ENCODE measurements at places on chromosomes 3 and 15.

- DNase-seq: no peak
Observed at GRCh38 chr3:176247191-176247590, 950.1 kb downstream of the TBL1XR1 start.

DNA sequence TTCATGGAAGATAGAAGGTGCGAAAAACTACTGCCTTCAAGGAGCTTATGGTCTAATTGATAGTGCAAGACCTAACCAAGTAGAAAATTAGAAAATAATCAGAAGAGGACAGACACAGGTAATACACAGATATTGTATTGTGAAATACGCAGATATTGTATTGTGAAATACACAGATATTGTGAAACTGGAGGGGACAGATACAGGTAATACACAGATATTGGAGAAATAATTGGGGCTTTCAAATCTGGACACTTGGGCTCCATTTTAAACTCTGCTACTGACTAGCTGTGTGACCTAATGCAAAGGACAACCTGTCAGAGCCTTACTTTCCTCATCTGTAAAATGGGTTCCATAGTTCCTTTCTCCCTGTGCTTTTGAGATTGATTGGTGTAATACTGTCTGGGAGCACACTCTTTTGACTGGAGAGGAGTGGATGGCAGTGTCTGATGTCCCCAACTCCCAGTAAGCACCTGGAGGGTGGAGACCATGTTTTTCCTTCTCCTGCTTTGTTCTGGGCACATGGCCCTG is 272.8 kb downstream of the TLE3 start:
- DNase-seq: no peak

GRCh38 chr3:121063628-121064027 is 155.6 kb downstream of the STXBP5L start:
- no peak for DNase-seq

DNA sequence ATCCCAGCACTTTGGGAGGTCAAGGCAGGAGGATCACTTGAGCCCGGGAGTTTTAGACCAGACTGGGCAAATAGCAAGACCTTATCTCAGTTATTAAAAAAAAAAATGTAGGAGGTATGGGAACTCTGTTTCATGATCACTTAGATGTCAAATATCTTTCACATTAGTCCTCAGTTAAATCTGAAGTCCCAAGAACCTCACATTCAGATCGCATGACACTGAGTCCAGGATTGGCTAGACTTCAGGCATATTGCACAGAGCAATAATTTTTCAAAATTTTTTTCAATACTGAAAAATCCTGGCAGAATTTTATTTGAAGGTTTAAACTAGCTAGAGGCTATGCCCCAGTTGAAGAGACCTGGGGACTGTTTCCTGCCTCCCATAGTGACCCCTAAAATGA is 56.3 kb upstream of the ZNF148 start:
- DNase-seq: no peak

- DNase-seq: no peak
Observed at GRCh38 chr3:141093971-141094684, 43.0 kb downstream of the SPSB4 start.

DNA sequence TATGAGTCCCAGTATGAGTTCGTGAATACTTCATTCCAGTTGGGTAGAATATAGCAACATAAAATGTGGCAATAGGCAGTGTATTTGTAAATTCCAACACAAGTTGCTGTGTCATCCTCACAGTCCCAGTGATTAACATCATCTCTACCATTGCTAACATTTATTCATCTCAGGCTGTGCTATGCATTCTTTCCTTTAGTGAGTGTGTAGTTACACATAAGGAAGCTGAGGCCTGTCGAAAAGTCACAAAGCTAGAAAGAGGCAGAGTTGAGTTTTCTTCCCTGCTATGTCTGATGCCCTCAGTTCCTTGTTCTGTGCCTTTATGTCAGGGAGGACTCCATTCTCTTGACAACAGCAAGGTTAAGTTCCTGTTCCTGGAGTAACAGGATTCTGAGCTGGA is 96.4 kb downstream of the FNDC3B start:
- no peak for DNase-seq

- no peak for DNase-seq
Observed at GRCh38 chr15:39345176-39345575, 235.7 kb upstream of the THBS1 start.

DNA sequence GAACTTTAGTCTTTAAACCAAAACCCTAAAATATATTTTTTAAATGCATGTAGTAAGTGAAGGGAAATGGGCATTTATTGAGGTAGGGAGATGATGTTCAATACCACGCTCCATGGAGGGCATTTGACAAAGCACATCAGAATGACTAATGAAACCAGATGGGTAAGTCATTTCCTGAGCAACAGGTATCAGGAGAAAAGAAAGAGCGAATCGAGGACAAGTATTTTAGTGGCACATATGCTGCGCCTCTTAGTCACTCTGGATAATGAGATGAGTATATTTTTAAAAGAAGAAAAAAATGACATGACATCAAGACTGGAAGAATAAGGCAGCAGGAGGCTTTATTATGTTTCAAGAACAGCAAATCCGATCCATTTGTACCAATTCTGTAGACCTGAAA is 129.0 kb upstream of the ARHGEF3 start:
- DNase-seq: no peak

GRCh38 chr3:40719660-40720287 is 195.0 kb downstream of the ZNF621 start:
- no peak for DNase-seq

GRCh38 chr3:76367281-76367680 is 581.9 kb upstream of the ZNF717 start:
- DNase-seq: no peak

- no peak for DNase-seq
Observed at GRCh38 chr3:2554656-2555055, 456.0 kb downstream of the CNTN4 start.

DNA sequence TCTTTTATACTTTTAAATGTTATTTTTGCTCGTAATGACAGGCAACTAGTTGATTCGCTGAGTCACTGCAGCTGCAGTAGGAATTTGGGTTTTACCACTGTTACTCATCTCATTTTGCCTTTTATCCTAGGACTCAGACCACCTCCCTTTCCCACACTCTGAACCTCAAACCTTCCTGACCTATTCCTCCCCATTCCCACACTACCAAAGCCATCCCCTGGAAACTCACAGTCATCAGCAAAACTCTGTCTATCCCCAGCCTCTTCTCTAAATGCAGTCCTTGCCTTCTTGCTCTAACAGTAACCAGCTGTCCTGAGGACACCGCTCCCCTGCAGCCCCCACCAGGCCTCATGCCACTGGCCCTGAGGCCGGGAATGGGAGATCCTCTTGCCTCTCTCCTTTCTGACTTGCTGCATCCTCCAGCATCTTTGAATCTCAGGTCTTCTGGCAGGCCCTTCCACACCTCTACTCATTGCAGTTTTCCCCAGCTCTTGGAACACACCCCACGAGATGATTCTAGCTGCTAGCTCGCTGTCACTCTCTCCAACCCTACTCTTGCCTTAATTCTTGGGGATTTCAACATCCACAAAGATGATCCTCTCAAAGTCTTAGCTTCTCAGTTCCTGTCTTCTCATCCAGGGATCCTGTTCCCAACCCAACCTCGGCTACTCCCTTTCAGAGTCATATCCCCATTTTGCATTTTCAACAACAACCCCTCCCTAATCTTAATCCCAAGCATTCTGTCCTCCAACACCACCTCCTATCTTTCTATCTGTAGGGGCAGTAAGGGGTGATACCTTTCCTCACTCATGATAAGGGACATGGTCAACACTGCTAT is 55.9 kb upstream of the C3orf80 start:
- DNase-seq: no peak

GRCh38 chr3:16375891-16376290 is 110.9 kb downstream of the OXNAD1 start:
- no peak for DNase-seq

GRCh38 chr15:73009066-73010056 is 42.9 kb upstream of the NEO1 start:
- DNase-seq: no peak

DNA sequence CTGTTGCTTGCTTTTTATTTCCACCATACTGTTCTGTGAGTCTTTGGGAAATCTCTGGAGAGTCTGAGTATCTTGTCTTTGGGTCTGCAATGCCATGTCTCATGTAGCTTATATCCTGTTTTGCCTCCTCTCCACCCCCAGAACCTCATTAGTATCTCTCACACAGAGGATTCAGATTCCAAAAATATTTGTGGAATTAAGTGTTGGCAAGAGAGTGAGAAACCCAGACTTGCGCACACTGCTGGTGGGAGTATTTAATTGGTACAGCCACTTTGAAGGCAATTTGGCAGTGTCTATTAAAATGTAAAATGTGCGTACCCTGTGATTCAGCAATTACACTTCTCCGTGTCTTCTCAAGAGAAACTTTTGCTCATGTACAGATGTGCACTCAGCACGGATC is 68.6 kb downstream of the ZNF621 start:
- no peak for DNase-seq

DNA sequence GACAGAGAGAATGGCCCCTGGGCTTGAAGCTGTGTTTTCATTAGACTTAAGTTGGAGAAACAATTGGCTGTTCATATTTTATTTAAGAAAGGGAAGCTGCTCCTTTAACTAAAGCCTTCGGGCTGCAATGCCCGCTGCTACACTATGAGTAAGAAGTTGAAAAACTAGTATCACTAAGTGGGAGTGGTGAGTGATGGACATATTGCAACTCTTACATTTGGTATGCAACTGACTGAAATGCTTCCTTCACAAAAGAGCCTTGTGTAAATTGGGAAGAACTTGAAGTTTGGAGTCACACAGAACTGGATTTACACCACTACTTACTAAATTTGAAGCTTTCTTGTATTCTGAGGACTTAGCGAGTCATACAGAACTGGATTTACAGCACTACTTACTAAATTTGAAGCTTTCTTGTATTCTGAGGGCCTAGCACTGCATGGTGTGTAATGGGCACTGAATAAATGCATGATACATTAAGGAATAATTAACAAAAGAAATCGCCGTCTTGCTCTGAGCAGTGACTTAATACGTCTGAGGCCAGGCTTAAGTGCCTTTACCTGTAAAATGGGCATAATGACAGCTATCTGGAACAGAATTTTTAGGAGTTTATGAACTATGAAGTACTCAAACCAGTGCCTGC is 149.5 kb downstream of the RYR3 start:
- no peak for DNase-seq

DNA sequence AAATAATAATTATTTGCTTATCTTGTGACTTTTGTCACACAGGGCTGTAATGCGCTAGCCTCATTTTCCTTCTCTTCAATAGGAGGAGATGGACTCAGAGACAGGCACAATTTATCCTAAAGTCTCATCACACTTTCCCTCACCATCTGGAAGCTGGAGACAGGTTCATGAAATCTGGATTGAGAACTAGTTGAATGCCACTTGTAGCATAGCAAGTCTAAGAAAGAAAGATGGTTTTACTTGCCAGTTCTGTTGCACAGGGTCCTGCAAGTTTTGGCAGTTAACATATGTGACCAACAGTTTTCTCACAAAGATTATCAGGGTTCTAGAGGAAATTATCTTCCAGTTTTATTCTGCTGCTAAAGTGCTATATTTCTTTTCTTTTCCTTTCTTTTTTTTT is 9.0 kb upstream of the ZSCAN2 start:
- no peak for DNase-seq

- DNase-seq: no peak
Observed at GRCh38 chr3:189914799-189915198, 205.9 kb downstream of the P3H2 start.

DNA sequence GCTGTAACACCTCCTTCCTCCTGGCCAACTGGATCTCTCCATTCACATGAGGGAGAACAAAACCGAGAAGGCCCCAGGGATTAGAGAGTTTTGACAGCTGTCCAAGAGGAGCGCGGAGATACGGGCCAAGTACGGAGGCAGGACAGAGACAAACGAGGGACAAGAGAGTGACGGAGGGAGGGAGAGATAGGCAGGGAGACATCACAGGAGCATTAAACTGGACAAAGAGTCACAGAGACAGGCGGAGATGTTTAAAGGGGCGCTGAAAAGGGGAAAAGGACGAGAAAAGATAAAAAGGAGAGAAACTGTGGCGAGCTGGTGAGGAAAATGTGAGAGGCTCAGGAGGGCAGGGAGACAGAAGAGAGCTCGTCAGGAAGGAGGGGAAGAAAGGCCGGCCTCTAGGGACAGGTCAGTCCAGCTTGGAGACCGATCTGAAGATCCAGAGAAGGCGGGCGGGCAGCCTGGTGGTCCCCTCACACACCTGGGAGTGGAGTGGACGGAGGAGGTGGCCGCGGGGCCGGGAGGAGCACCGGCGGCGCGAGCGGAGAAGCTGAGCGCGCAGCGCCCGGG is 40.5 kb upstream of the ROPN1 start:
- DNase-seq: no peak

DNA sequence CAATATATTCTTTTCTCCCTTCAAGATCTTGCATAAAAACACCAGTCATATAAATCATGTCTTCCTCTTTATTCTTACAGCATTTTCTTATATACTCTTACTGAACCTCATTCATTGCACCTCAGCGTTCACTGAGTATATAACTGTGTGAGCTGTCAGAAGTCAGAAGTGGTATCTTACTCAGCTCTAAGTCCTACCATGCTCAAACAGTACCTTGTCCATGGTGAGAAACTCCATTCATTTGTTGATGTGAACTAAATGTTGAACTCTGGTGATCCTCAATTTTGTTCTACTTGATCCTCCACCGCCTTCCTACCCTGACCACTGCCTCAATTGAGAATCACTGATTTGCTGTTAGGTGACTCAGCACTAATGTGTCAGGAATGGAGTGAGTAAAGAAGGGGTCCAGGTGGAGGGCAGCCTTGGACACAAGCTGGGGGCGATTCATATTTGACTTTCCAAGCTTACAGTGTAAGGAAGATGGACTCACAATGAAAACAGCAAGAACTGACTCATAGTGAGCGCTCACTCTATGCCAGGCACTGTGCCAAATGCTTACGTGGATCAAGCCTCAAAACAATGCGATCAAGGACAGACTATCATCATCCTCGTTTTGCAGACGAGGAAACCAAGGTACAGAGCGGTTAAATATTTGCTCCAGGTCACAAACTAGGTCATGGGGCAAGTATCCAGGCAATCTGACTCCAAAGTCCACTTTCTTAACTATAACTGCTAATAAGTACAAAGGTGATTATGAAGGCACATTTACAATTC is 13.5 kb upstream of the ZFYVE19 start:
- no peak for DNase-seq

- no peak for DNase-seq
Observed at GRCh38 chr3:117743993-117744392, 1034.4 kb downstream of the TUSC7 start.

DNA sequence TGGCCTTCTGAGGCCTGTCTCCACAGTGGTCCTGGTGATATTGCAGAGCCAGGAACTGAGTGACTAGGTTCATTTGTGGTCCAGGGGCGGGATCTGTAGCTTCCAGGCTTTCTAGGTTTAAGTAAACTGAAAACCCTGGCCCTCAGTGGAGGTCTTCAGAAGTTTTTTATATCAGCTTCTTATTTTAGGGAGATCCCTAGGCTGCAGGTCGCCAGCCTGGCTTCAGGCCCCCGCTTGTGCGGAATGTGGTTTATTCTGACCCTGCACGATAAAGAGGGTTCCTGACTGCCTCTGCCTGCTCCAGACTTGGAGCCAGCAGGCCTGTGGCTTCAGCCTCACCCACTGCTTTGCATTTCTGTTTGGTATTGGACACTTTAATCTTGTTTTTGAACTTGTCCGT is 133.9 kb upstream of the PLXNA1 start:
- DNase-seq: no peak
